ENCODE measurements at places on chromosomes 2 and 18.

- DNase-seq: no peak
Observed at GRCh38 chr2:238570926-238571325, 144.2 kb downstream of the ASB1 start.

GRCh38 chr2:230162981-230163380 is 56.8 kb downstream of the SP110 start:
- DNase-seq: no peak

- DNase-seq: no peak
Observed at GRCh38 chr18:54807303-54807702, 21.0 kb upstream of the RAB27B start.

DNA sequence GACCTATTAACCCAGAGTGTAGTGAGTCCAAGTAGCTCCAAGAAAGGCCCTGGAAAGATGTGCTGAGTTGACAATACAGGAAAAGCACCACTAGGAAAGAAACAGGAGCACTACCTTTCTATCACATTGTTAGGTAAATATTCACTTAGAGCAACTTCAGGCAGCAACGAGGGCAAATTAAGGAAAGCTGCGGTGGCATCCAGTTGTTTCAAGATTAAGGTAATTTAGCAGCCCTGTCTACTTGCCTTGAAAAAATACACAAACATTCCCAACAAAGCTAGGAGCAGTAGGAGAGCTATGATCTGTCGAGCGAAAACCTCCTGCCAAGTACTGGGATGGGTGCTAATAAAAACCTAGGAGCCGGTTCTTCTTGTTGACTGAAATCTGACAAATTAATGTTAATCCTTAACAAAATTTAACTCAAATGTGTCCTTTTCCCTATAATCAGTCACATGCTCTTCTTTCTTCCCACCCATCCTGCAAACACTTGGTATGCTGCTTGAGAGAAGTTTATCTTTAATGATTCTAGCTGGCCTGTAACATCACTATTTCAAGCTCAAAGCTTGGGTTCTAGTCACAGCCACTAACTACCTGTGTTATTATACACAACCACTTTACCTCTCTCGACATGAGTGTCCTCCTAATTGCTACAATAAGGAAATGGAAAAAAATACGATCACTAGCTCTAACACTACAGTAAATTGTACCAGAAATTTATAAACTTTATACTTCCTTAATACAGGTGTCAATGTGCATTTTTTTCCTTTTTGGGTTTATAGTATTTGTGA is 2.0 kb downstream of the ACAA2 start:
- DNase-seq: no peak

DNA sequence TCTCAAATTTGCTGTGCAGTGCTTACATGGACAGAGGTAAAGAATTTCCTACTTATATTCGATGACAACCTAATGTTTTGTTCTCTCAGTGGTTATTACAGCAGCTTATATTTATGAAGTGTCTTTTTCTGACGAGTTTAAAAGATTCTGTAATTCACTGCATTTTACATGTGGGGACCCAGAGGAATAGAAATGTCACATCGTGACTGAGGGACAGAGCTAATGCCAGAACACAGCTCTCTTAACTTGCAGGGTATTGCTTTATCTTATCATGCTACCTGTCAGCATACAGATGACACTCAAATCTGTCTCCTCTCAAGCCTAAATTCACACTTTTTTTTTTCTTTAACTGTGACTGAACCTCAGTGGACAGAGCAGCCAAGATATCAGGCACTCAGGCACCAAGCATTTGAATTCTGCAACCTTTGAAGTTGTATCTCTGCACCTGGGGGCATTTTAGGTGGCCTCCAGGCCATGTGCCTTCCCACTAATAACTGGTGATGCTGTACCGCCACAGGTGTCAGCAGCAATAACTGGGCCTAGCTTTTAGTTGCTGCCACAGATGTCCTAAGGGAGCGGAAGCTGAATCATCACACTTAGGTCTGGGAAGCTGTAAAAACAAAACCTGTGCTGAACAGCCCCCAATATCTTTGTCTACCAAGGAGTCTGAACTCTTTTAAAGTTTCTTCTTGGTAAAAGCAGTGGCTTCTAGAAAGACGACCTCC is 315.8 kb upstream of the NRP2 start:
- no peak for DNase-seq

GRCh38 chr2:10196948-10197696 is 74.6 kb downstream of the RRM2 start:
- DNase-seq: no peak

DNA sequence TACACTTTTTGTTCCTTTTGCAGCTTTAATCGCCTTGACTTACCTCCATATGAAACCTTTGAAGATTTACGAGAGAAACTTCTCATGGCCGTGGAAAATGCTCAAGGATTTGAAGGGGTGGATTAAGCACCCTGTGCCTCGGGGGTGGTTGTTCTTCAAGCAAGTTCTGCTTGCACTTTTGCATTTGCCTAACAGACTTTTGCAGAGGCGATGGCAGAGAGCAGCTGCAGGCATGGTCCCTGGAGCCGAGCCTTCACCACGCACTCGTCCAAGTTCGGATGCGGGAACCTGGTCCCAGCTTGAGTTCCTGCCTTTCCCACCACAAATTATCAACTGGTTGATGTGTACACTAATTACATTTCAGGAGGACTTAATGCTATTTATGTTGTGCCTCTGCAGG is 232.7 kb downstream of the ALPK2 start:
- no peak for DNase-seq

DNA sequence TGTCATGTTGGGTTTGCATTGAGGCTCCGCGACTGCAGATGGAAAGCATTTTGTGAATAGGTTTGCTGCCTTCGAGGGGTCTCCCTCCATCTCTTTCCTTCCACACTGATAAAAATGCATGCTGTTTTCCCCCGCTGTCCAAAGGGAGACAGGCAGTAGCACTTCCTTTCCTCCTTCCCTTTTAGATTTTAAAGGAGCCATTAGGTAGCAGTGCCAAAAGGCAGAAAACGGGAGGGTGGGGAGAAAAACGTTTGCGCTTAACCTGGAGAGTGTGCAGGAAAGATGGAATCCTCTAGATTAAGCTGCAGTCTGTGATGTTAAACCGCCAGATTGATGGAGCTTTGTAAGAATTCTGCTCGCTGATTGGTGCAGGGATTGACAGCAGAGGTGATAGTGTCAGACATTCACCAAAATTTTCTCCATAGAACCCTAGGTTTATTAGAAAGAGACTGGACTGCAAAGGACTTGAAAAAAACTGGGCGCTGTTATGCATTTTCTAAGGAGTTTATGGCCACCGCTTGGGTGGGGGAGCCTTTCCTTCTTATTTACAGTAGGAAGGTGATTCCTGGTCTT is 688 bp downstream of the MAPRE2 start:
- no peak for DNase-seq

GRCh38 chr2:54597153-54597848 is 126.2 kb upstream of the EML6 start:
- DNase-seq: no peak

DNA sequence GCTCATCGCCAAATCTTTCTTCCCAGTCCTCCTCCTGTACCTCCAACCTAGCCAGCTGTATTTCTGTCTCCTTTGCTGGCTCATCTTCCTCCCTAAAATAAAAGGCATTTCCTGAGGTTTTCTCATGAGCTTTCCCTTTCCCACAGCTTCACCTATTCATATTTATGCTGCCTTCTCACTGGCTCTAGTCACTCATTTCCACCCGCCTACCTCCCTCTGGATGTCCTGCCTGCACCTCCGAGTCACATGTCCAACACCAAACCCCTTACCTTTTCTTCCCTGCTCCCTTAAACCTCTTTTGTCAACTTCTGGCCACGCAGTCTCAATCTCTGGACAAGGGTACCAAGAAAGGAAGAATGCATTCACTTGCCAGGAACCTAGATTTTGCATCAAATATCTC is 2.8 kb downstream of the EIF2AK3 start:
- DNase-seq: no peak

DNA sequence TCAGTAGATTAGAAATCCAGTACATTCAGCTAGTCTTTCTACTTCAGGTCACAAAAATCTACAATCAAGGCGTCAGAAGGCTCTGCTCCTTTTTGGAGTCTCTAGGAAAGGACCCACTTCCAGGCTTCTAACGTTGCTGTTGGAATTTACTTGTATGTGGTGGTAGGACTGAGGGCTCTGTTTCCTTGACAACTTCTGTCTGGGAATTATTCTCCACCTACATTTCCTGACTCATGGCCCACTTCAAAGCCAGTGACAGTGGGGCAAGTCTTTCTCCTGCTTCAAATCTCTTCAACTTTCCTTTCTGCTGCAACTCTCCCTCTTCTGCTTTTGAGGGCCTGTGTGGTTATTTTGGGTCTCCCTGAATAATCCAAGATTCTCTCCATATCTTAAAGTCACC is 10.4 kb upstream of the TMX3 start:
- DNase-seq: no peak

DNA sequence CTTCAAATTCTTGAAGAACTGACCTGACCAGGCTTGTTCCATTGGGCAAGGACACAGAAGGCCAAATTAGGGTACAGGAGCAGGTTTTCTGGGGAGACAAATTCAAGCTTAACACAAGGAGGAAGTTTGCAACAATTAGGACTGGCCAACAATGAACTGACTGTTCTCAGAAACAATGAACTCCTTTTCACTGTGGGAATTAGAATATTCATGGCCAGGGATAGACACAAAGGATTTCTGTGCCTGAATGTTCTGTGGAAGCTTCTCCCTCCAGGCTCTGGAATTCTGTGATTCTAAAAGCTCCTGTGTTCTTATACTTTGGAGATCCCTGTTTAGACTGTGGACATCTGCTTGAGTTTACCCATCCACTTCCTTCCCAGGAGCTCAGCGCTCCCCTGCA is 15.2 kb downstream of the SMYD1 start:
- no peak for DNase-seq

GRCh38 chr2:230778350-230779063 is 65.9 kb downstream of the CAB39 start:
- no peak for DNase-seq

GRCh38 chr18:12306752-12307700 is 1.0 kb upstream of the TUBB6 start:
- DNase-seq: no peak

DNA sequence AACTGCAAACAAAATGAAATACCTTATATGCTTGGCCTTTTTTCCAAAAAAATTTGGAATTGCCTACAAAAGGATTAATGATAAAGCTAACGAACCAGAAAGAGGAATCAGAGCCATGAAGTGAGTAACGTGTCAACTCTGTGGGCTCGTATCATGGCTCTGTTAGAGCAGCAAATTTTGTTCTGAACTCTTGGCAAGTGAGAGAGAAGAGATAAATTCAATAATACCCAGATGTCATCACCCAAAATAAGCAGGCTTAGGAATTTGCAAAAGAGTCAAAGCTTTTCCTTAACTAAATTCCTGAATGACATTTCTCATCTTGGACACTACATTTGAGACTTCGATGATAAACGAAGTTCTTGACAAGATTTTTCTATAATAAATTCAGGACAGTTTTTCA is 4.4 kb downstream of the TXNDC2 start:
- no peak for DNase-seq

- DNase-seq: no peak
Observed at GRCh38 chr2:45886171-45886663, 234.7 kb downstream of the PRKCE start.

GRCh38 chr18:47754311-47755101 is 176.0 kb downstream of the SMAD2 start:
- peak; percentile 19 for DNase-seq

DNA sequence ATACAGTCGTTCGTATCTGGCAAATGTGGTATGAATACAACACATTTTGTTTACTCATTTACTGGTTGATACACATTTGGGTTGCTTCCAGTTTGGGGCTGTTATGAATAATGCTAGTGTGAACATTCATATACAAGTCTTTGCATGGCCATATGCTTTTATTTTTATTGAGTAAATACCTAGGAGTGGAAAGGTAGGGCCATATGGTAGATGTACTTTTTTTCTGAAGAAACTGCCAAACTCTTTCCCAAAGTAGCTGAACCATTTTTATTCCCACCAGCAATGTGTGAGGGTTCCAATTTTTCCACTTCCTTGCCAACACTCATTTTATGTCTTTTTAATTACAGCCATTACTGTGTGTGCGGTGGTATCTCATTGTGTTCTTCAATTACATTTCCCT is 496.2 kb upstream of the NRXN1 start:
- DNase-seq: no peak

- no peak for DNase-seq
Observed at GRCh38 chr2:158810731-158811460, 15.8 kb downstream of the DAPL1 start.

DNA sequence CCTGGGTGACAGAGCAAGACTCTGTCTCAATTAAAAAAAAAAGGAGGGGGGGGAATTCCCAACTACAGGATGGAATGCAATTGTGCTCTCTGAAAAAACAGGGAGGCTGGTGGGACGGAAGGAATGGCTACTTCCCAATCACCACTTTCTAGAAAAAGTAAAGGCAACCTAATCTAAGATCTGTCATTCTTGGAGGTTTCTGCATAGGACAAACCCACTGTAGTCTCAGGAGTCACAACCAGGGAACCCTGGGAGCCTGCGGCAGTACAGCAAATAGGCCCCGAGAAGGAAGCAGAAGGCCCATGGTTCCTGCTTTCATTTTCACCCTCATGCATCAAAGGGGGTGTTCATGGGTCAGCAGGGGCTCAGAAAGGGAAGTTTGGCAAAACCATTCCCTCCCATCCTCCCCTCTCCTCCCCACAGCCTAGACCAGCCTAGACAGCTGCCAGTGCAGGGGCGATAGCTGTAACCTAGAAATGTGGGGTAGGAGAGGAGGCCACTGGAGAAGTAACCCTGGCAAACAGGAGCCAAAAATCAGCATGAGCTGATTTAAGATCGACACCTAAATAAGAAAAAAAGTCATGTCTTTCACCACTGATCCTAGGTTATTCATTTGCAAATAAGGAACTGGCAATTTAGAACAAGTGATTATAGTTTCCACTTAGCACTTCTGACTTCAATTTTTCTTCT is 48.0 kb downstream of the TRABD2A start:
- no peak for DNase-seq

GRCh38 chr2:38743672-38744398 is 7.3 kb downstream of the SRSF7 start:
- DNase-seq: no peak

- no peak for DNase-seq
Observed at GRCh38 chr2:157085522-157085921, 172.0 kb upstream of the GALNT5 start.

DNA sequence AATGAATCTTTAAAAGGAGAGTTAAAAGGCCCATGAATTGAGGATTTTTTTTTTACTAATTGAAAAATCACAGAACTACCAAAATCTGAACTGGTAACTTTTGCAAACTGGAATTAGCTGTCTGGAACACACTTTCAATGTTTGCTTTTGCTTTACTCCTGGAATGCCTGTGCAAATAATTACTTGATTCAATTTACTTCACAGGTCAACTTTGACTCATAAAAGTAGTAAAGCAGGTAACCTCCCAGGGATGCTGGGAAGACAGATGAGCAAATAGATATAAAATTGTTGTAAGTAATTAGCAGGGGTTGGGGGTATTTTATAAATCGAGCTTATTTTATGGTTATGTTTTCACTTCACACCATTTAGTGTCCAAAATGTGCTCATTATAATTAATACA is 398.3 kb upstream of the HNRNPA3 start:
- DNase-seq: no peak
